ENCODE measurements at places on chromosomes 13 and 19.

DNA sequence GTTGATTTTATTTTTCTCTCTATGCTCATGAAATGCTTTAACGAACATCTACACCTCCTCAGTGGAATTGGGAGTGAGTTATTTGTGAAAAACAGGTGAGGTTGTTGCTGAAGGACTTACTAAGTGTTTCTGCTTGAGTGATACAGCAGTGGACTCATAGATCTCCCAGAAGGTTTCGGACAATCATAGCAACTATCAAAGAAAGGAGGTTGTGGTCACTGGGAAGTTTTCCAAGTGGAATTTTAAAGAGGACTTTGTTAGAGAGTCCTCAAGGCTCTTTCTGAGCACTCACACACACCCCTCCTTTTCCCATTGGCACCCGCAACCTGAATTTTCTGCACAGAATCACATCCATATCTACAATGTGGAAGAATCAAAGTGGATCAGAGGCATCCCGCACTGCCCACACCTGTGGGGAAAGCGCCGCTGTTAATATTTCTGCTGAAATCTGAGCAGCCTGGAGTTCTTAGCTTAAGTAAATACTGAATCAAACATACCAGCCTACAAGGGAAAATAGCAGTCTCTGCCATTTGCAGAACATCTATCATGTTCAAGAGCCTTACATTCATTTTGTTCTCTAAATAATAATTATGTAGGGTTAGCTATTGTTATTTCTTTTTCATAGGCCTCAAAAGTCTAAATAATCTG, 719.4 kb downstream of the DIAPH3 start:
- no peak for DNase-seq

DNA sequence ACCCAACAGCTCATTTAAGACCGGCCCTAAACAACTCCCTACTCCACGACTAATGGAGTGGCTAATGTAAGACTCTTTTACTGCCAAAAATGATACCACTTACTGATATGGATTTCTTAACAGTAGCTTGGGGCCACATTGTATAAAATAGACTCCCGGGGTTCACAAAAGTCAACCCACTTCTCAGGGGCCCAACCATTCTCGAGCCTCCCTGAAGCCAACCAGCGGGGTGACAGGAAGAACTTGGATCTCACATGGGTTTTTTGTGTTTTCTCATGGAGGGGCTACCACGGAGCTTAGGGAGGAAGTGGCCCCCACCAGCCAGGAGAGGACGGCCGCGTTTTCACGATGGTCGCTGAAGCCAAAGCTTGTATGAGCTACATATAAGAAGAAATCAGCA, 8.1 kb downstream of the MCF2L start:
- DNase-seq: no peak

GRCh38 chr19:4815426-4816201, 15.9 kb downstream of the TICAM1 start:
- DNase-seq: peak; percentile 73

GRCh38 chr13:99961636-99962035, 9.9 kb downstream of the ZIC5 start:
- no peak for DNase-seq

DNA sequence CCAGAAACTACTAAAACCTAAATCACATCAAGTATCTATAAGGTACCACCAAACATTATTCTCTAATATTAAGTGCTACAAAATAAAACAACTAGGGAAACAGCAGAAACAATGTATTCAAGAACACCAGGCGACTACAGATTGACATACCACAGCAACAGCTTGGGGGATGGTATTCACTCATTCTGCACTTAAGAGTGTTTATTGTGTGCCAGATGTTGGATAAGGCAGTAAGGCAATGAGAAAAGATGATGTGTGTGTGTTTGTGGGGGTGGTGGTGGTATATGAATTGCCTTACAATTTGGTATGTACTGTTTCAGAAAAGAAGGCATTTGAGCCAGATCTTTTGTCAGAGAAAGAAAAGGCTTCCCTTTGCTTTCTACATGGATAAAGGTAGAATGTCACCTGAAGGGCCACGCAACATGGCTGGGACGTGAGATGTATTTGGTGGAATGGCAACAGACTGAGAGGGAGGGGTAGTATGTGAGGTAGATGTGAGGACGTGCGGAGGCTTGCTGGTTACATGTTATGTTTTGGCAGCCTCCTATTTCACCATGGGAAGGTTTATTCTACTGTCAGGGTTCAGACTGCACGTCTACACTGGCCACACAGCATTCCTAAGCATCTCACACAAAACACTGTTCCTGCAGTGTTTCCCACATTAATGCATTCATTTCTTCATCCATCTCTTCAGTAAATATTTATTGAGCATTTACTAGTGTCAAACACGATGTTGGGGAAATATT, 300.7 kb downstream of the KLF12 start:
- DNase-seq: no peak

DNA sequence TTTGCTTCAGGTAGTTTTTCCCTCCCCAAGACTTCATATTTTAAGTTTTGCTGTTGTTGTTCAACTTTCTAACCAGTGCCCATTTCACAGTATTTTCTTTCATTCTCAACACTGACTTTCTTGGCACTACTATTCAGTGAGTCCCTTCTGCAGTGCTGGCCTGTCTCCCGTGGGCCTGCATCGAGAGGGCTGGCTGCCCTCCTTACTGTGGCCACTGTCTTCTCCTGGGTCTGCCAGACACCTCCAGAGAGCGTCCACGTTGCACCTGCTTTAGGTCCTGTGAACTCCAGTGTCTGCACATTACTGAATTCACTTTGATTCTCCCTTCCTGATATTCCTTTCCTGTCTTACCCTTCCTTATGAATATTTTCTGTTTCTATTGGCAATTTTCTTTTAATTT, 27.3 kb downstream of the COL4A1 start:
- DNase-seq: no peak

DNA sequence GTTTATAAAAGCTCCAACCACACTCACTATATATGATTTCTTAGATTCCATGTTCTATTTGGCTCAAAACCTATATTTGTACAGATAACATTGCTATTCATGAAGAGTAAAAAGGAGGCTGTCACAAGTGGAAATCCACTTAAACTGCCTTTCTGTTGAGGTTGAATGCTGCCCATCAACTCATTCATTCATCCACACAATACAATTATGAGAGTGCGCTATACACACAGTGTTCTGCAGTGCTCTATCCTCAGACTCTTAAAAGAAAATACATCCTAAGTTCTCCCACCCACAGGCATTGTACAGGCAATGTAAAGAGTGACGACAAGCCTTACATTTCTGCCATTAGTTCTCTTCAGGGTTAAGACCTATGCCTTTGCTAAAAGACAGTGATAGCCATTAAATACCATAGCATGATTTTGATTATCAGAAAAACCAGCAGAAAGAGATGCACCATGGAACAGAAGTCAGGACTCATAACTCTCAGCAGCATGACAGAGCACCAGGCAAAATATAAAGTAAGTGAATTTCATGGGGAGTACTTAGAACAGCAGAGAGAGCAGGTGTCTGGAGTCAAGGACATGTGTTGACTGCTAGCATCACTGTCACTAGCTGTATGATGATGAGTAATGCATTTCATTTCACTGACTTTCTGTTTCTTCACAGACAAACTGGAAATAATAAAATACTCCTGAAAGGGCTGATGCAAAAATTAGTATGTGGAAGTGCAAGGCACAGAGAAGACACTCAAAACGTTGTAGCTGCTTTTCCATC, 218.0 kb downstream of the RBM26 start:
- DNase-seq: no peak

DNA sequence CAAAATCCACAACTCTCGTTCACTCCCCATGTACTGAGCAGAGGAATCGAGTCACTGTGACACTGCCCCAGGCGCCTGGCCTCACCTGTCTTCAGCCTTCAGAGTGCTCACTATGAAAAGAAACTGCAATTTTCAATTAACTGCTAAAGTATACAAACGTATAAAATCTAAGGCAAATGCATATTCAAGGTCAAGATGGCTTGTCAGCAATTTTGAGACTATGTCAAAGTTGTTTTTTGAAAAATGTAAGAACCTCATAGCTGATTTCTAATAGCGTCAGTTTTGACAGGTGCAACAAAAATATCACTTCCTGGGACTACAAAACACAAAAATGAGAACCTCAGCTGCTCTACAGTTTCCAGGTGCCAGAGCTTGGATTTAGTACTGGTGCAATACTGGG, 31.4 kb downstream of the TUBGCP3 start:
- no peak for DNase-seq

- no peak for DNase-seq
These were observed 80.2 kb downstream of the ZAR1L start for GRCh38 chr13:32234914-32235313.

DNA sequence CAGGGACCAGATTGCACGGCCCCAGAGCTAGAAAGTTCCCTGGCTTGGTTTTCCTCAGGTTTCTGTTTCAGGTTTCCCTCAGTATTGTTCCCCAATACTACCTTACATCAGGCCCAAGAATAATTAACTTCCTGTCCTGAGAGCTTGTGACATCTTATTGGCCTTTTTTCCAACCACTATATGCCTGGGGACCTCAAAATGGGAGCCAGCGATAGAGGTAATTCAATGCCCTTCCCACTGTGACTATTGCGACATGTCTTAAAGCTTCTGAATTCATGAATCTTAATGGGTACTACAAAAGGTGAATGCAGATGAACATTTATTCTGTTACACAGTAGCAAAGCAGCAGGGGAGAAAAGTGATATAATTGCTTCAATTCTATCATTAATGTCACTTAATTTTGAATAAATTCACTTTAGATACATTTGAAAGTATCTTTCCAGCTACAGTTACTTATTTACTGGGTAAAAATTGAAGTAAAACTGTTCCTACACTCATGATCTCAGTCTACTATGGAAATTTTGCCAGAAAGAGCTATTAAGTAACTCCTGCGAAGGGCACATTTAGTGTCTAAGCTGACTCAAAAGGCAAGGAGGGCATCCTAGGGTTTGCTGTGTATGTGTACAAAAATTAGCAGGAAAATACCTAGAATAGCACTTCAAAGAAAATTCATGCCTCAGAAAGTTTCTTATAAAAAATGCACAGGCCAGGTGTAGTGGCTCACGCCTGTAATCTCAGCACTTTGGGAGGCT, 4.1 kb downstream of the CRYL1 start:
- DNase-seq: no peak

DNA sequence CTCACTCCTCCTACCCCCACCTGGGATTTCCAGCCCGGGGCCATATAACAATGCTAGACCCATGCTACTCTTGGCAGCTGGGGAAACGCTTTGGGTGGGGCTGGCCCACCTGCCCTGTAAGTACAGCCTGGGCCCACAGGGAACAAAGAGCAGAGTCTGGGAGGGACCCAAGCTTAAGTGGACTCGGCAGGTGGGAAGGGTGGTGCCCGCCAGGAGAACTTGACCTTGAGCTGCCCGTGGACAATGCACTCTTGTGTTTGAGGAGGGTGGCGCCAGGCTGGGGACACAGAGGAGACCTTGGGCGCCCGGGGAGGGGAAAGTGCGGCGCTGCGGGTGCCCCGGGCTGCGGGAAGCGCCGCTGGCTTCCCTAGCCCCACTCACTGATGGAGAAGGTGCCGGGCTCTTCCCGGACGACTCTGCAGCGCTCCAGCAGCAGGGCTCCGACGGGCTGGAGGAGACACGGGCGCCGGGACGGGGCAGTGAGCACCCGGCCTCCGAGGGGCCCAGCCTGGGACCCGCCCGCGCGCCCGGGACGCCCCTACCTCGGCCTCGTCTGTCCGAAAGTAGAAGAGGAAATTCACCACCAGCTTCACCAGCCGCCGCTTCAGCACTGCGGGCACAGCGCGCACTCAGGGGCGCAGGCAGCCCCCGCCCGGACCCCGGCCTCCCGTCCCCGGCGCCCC, 607 bp downstream of the PLEKHJ1 start:
- no peak for DNase-seq

- no peak for DNase-seq
These were observed 78.5 kb upstream of the GSX1 start for GRCh38 chr13:27713767-27714166.

- DNase-seq: no peak
These were observed 126.1 kb upstream of the KL start for GRCh38 chr13:32889986-32890565.

DNA sequence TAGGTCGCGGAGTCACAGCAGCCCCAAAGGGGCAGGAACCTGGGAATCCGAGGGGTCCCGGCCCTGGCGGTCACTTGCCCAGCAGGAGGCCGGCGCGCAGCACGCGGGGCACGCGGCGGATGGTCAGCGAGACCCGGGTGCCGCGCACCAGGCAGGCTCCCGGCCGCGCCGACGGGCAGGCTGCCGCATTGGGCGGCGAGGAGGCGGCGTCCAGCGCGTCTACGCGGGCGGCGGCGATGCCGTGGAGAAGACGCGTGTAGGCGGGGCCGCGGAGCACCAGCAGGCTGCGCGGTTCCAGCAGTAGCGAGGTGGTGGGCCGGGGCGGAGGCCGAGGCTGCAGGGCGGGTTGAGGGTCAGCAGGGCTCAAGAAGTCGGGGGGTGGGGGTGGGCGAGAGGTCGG, 607 bp upstream of the SYNE4 start:
- DNase-seq: peak; percentile 22

- no peak for DNase-seq
These were observed 631.1 kb downstream of the TBC1D4 start for GRCh38 chr13:74850893-74851292.

DNA sequence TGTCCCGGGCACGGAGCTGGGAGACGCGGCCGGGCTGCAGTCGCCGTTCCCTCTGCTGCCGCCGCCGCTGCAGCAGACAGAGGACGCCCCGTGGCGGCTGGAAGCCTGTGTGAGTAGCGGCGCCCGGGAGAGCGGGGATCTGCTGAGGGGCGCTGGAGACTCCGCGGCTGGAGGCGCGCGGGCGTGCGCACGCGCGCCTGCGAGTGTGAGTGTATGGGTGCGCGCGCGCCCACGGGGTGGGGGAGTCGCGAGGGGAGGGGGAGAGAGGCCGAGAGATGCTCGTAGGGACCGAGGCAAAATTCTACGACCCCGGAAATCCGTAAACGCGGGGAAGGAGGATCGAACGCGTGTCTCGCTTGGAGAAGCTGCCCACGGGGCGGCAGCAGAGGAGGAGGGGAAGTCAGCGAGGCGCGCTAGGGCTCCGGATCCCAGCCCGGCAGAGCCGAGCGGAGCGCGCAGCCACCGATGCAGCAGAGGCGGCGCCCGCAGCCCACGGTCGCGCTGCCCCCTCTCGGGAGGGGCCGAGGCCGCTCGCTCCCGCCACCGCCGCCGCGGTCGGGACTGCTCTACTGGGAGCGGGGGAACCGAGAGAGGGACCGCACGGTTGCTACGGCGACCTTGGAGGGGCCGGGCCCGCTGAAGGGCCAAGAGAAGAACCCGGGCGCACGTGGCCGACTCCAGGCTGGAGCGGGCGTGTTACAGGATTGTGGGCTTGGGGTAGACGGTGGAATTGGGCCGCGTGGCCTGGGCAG, at the start of gene ENOX1:
Gene ENOX1, minus strand, starts transcription at position 207 of the 752 bp plus-strand sequence.
- DNase-seq: no peak

DNA sequence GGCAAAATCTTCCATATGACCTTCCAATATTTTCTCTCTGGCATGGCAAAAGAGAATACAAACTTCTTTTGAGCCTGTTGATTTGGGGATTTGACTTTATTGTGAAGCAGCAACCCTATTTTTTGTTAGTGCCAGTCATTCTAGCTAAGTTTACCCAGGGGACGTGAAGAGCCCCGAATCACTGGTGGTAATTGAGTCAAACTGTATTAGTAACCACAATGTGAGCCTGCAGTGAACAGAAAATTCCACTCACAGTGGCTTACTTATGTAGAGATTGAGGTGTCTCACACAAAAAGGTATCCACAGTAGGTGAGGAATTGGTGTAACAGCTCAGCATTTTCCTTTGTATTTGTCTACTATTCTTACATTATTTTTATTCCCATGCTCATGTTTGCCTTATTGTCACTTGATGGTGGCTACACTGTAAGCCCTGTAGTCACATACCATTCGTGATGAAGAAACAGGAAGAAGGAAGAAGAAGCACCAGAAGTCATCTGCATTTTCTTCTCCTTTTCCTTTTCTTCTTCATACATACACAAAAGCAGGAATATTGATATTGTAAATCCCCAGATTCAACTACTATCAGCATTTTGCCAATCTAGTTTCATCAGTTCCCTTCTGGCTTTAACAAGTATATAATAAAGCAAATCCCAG, 33.3 kb upstream of the MYCBP2 start:
- DNase-seq: no peak

Data from CD4-positive, alpha-beta T cell treated with Interleukin-4 for 4 hours (primary cell).